ENCODE measurements at places on chromosomes 7 and 10.

DNA sequence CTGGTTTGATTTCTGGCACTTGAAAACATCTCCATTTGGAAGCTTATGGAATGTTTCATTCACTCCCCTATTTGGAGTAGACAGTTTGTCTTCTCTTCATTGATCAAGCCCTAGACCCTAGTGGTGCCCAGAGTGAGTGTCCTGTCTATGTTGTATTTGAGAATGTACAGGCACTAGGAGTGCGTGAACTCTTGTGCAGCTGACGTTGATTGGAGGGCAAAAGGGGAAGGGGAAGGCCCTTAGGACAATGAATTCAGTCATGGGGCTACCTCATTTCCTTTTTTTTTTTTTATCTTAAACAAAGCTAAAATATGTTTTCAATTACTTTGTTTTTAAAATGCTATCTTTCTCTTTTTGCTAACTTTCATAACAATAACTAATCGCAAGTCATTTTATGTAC is 66.5 kb downstream of the ADD3 start:
- no peak for DNase-seq

GRCh38 chr10:24384954-24385353 is 176.0 kb downstream of the KIAA1217 start:
- no peak for DNase-seq

- DNase-seq: no peak
Measured at GRCh38 chr10:4003348-4003973, 218.5 kb upstream of the KLF6 start.

DNA sequence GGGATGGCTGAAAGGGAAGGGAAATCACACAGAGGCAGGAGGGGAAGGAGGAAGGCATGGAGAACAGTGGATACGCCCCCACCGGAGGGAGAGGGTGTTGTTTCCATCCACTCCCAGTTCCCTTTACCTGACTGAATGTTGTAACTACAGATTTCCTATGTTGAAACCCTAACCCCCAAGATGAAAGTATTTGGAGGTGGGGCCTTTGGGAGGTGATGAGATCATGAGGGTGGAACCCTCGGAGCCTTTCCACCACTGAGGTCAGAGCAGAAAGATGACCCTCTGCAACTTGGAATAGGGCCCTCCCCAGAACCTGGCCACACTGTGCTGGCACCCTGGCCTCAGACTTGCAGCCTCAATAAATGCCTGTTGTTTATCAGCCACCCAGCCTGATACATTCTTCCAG is 48.6 kb upstream of the CNPY1 start:
- peak; percentile 27 for DNase-seq

- DNase-seq: no peak
Measured at GRCh38 chr7:47373871-47374451, 207.9 kb downstream of the TNS3 start.

GRCh38 chr7:97013134-97013844 is 7.9 kb downstream of the DLX6 start:
- DNase-seq: peak; percentile 53

GRCh38 chr7:7335215-7335614 is 152.9 kb downstream of the C1GALT1 start:
- no peak for DNase-seq

- no peak for DNase-seq
Measured at GRCh38 chr10:76735866-76736265, 901.7 kb downstream of the KCNMA1 start.

- no peak for DNase-seq
Measured at GRCh38 chr7:142806022-142806356, 35.2 kb downstream of the PRSS2 start.

DNA sequence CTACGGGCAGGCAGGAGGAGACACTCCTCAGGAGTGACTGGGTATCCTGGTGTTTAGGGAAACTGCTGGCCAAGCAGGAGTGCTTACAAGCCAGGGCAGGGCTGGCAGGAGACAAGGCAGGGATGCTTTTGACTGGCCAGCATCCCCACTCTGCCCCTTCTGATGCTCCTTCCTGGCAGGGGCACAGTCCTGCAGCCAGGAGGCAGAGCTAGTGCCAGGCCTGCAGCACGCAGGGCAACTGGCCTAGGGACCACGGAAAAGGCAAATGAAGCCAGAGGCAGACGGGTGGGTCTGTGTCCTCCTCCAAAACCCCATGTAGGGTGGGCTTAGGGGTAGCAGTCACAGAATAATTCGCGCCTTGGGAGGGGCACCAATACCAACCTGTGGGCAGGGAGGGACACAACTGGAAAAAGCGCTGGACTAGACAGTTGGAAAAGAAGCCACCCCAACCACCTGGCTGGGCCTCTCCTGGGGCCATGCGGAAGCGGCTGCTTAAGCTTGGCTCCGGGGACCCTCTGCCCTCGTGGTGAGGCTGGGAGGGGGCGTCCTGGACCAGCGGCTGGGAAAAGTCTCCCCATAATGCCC is 4.8 kb downstream of the IMPDH1 start:
- DNase-seq: no peak

- DNase-seq: no peak
Measured at GRCh38 chr10:13152296-13152695, 9.1 kb upstream of the MCM10 start.

DNA sequence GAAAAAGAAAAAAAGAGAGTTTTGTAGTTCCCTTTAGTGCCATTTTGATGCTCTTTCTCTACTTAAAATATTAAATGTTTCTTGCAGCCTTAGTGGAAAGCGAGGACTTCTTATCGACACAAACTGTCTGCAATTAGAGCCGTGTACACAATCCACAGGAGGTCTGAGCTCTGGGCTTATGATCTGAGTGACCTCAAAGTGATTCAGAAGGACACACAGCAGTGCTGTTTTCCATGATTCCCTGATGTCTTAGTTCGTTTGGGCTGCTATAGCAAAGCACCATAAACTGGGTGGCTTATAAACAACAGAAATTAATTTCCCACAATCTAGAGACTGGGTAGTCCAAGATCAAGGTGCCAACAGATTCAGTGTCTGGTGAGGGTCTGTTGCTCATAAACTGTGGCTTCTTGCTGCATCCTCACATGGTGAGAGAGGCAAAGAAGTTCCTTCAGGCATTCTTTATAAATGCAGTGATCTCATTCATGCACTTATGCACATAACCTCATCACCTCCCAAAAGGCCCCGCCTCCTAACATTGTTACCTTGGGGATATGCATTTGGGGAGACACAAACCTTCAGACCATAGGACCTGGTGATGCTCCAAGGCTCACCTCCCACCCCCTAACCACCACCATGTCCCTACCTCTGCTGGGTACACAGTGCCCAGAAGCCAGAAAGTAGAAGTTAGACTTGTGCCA is 204.5 kb upstream of the GHITM start:
- DNase-seq: no peak

- no peak for DNase-seq
Measured at GRCh38 chr10:89202033-89202425, 5.1 kb downstream of the CH25H start.

- DNase-seq: no peak
Measured at GRCh38 chr7:2510909-2511768, 8.4 kb upstream of the LFNG start.

GRCh38 chr10:35606430-35606829 is 1.3 kb downstream of the GJD4 start:
- no peak for DNase-seq

- no peak for DNase-seq
Measured at GRCh38 chr7:86645676-86646276, 2.1 kb downstream of the GRM3 start.

- no peak for DNase-seq
Measured at GRCh38 chr10:3978174-3978573, 193.2 kb upstream of the KLF6 start.

- no peak for DNase-seq
Measured at GRCh38 chr10:46292573-46293023, 5.8 kb downstream of the ANTXRL start.

DNA sequence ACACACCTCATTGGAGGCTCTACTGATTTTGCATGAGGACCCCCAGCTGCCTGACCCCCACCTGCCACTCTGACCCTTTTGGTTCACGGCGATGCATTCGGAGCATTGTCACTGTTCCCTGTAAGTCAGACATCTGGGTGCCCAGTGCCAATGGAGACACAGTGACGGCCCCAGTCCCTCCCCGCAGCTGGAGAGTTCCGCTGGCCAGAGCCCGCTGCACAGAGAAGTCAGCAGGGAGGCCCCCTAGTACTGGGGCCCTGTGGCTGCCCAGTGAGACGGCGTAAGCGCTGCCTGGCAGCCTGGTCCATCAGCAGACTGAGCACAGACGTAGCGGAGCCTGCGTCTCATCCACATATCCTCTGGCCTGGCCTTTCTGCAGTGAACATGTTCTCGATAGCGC is 77.5 kb downstream of the NKX6-2 start:
- no peak for DNase-seq

DNA sequence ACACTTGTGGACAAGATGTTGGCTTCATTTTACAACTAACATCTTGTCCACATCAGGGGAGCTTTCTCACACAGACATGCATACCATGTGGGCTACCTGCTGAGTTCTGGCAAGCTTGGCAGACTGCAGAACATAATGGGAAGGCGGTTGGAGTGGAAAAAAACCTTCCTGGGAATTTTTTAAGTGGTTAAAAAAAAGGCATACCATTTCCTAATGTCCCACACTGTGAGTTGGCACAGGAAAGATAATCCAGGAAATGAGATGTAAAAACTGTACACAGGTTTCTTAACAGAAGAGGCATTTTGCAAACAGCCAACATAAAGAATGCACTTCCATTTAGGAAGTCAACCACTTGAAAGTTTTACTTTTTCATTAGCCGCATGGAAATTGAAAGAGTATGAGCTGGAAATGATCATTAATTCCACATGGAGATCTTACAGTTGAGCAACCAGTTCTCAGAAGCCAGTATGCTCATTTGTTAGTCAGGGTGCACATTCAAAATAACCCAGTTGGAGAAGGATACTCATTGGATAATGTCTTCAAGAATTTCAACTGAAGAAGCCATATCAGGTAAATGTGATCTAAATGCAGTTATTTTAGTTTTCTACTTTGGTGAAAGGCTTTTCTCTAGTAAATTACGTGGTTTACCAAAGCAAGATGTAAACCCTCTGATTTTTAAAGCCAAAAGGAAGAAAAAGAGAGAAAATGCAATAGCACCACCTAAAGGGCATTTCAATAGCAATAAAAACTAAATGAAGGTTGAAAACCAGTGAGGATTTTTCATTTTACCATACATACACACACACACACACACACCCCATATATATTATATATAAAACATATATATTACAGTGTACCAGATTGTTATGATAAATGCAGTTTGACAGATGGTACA is 194.0 kb downstream of the TAX1BP1 start:
- no peak for DNase-seq

GRCh38 chr10:101238732-101239105 is 9.5 kb upstream of the LBX1 start:
- DNase-seq: no peak

- no peak for DNase-seq
Measured at GRCh38 chr10:42973411-42973810, 103.5 kb upstream of the RET start.

- DNase-seq: no peak
Measured at GRCh38 chr7:84073186-84073875, 121.3 kb downstream of the SEMA3A start.

GRCh38 chr10:21668831-21669230 is 134.8 kb downstream of the MLLT10 start:
- no peak for DNase-seq

GRCh38 chr10:92591550-92592022 is 1.3 kb upstream of the KIF11 start:
- DNase-seq: peak; percentile 87

DNA sequence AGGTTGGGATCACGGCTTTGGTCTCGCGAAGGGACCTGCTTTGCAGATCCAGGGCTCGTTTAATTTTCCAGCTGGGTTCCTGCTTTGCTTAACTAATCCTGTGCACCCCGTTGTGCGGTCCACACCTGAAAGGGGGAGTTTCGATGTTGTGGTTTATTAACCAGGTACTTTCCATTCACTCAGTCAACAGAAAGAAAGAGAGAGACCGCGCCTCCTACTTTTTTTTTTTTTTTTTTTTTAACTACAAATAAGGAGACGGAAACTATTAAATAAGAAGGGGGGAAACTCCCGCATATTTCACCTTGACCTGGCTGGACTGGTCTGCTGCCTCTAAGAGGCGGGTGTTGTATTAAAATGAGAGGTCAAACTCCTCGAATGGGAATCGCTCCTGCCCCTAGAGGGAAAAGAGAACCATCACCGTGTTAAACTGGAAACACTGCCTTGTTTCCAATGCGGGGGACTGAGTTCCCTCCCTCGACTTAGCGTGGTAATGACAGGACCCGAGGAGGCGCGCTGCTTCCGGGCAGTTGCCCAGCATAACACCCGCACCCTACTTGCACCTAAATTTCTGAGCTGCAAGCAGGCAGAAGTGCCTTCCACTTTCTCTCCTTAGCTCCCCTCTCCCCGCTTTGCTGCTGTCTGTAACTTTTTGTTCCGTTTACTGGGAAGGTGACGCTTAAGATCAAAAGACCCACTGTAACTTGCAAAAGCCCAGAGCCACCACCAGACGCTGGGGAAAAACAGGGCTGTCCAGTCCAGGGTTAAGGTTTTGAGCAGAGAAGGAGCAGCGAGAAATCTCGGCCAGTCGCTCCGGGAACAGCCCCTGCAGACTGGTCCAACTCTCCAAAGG is 1.1 kb upstream of the ITGB8 start:
- peak; percentile 78 for DNase-seq

GRCh38 chr7:17654940-17655339 is 285.4 kb downstream of the SNX13 start:
- no peak for DNase-seq

GRCh38 chr7:114084002-114084471 is 165.2 kb upstream of the PPP1R3A start:
- no peak for DNase-seq

- DNase-seq: no peak
Measured at GRCh38 chr10:3578159-3578558, 206.8 kb downstream of the KLF6 start.

DNA sequence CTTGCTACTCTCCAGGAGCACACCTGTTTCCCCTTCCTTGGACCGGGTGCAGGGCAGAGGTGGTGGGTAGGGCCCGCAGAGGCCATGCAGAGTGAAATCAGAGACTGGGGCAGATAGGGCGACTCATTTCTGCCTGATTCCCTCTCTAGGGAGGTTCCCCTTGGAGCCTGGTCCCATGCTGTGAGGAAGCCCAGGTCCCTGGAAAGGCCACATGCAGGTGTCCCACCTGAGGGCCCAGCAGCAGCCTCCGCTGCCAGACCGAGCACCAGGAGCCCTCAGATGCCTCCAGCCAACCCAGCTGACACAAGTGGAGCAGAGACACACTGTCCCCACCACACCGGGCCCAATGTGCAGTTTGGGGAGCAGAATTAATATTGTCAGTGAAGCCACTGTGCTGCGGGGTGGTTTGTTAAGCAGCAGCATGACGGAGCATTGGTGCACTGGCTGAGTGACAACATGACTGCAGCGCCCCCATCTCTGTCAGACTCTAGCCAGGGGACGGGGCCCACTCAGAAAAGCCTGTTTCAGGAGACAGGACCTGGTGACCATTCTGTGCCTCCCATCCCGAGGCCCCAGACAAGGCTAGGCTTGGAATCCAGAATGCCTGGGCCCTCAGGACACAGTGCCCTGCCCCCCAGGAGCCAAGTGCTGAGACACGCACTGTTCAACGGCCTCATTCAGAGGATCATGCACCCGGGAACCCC is 30.4 kb upstream of the RET start:
- no peak for DNase-seq

GRCh38 chr10:74936577-74937265 is 110.3 kb downstream of the KAT6B start:
- DNase-seq: no peak

- no peak for DNase-seq
Measured at GRCh38 chr7:151046603-151047573, 1.4 kb upstream of the ASIC3 start.

- peak; percentile 19 for DNase-seq
Measured at GRCh38 chr7:117119192-117119924, 166.1 kb downstream of the ST7 start.
